ENCODE measurements at places on chromosomes 12 and 14.

- DNase-seq, result no peak
These were observed 400 bp downstream of the ADCY6 start for GRCh38 chr12:48788524-48788853.

DNA sequence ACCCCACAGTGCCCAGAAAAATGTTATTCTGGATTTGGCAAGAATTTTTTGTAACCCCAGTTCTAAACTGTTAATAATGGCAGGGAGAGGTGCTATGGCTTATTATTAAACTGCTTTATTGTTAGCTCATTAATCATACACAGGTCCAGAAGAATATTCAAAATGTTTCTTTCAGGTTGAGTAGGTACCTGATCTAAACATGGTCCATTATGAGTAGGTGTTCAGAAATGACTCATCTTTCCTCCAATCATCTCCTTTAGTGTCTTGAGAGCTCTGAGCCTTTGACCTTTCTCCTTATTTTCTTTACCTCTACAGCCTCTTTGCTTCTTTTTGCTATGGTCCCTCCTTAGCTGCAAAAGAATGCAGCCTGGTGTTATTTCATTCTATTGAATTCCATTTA lies 211.0 kb upstream of the GARIN6 start:
- no peak for DNase-seq

GRCh38 chr14:95311752-95312151 lies 8.0 kb downstream of the CLMN start:
- no peak for DNase-seq

- DNase-seq, result no peak
These were observed 202.6 kb upstream of the FOXN3 start for GRCh38 chr14:89619596-89619995.

DNA sequence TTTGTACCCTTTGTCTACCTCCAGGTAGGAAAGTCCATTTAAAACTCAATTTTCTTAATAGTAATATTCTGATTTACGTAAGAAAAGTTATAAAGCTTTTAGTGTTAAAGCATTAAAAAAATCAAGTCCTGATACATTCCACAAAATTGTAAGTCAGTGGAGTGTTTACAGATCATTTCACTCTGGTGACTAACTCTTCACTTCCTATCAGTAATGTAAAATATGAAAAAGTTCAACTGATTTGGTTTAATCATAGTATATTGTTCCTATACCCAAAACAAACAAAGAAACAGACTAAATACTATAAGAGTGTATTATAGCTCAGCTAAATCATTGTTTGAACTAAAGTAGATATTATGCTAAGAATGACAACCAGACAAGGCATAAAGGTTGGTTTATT lies 85.9 kb downstream of the VEZT start:
- no peak for DNase-seq

GRCh38 chr14:45793081-45793480 lies 540.1 kb upstream of the MIS18BP1 start:
- no peak for DNase-seq

GRCh38 chr12:132702640-132703039 lies 8.0 kb upstream of the PGAM5 start:
- DNase-seq, result no peak

- no peak for DNase-seq
These were observed 138.1 kb upstream of the CPM start for GRCh38 chr12:69071091-69071370.

GRCh38 chr14:39107591-39107996 lies 4.6 kb upstream of the SEC23A start:
- DNase-seq, result peak; percentile 34

- DNase-seq, result peak; percentile 53
These were observed 512.4 kb upstream of the TMPO start for GRCh38 chr12:98002887-98003493.

DNA sequence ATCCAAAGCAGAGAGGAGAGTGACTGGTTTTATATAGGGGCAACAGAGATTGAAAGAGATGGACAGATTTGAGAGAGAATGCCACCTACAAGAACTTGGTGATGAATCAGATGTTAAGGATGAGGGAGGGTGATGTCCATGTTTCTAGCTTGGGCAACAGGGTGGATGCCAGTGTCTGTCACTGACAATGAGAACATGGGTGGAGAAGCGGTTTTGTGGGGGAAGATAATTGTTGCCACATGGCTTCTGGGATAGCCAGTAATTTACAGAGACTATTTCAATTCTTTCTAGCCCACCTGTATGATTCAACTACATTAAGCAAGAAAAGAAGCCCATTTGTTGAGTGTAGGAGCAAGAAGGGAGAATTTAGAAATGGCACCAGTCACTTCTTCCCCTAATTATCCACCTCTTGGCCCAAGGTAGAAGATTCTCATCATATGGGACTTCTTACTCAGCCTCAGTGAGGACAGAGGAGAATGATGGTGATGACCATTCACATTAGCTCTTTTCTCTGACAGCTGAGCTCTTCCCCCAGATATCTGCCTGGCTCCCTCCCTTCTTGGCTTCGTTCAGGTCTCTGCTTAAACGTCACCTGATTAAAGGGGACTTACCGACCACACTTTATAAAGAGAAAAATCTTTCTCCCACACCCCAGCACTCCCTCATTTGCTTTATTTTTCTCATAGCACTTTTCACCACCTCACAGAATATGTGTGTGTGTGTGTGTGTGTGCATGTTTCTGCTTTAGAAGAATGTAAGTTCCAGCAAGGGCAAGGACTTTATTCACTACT lies 117.8 kb downstream of the DUSP6 start:
- DNase-seq, result no peak

DNA sequence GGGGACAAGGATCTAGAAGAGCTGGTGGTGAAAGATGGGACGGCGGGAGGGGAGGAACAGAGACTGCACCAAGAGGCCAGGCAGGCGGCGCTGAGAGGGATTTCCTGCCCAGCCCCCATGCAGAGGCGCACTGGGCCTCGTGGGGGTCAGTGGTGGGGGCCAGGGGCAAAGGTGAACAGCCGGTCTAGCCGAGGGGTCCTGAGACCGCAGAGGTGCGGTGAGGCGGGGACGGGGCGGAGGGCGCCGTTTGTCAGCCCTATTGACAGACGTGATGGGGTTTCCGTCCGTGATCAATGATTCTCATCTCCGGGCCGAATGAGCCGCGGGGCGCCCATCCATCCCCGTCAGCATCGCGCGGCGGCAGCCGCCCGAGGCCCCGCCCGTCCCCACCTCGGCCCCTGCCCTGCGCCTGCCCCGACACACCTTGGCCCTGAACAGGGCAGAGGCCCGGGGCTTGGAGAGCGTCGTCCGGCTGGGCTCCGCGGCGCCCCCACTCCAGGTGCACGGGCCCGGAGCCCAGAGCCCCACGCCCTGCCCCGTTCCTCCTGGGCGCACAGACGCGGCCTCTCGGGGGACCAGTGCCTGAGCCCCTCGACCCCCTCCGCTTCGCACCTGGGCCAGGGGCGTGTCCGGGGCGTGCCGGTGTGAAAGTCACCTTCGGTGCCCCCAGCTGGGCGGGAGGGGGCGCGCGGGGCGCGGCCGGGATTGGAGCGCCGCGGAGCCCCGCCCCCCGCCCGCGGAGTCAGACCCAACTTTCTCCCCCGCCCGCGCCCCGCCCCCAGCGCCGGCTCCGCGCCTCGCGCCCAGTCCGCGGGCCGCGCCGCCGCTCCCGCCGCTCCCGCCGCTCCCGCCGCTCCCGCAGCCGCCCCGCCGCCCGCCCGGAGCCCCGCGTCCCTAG lies at the start of gene NXPH4:
Gene NXPH4 (plus strand): TSS at position 781 of the 898 bp plus-strand sequence. CDS start 176 bp downstream, outside the sequence.
- no peak for DNase-seq

DNA sequence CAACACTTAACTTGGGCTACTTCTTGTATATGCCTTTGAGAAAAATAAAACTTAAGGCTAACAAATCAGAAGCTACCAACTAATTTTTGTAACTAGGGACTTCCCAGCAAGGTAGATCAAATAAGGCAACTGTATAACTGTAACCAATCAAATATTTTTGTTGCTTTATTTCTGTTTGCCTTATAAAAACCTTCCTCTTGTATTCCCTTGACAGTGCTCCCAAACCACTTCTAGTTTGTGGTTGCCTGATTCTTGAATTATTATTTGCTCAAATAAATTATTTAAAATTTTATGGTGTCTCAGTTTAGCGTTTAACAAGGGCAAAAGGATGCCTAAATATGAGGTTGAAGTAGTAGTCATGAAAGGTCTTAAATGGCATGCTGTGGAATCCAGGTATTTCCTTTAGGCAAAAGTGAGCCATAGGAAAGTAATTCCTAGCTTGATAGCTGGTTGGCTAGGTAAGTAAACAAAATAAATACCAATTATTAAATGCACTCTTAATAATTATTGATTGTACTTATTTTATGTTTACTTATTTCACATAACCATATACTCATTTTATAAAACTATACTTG lies 632.6 kb downstream of the RPL10L start:
- DNase-seq, result no peak

DNA sequence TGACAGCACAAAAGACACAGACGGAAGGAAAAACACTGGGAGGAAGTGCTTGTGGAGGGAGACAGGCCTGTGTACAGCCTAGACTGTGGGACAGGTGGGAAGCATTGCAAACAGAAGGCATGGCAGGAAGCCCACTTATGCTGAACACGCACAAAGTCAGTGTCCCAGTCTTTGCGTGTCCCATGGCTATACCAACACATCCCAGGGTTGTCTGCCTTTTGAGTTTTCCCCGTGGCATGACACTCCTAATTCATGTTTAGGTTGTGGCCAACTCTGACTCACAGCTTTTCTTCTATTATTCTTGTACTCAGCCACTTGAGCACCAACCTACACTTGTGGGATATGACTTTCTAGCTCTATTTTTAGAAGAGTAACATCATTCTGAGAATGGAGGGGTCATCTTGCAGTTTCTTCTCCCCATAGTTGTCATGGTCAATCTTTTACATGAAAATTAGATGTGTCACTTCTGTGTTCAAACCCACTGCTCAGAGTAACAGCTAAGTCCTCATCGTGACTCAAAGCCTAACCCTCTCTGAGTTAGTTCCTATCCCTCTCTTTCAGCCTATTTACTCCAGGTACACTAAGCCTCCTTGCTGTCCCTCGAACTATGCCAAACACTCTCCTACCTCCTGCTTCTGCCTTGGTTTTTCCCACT lies 27.5 kb upstream of the JPH4 start:
- DNase-seq, result no peak

DNA sequence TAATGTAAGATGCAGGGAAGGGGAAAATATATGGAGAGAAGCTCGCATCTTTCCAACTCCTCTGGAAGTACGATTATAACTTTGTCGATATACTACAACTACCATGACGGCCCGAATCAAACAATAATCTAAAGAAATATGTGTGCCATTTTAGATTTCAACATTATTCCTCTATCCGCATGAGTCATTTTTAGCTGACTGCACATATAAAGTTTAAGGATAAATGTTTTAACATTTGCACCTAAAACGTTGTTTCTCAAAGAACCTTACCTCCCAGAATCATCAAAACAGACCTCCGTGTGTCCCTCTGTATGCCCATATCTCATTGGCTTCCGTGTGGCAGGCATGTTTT lies 482 bp downstream of the WDHD1 start:
- no peak for DNase-seq

DNA sequence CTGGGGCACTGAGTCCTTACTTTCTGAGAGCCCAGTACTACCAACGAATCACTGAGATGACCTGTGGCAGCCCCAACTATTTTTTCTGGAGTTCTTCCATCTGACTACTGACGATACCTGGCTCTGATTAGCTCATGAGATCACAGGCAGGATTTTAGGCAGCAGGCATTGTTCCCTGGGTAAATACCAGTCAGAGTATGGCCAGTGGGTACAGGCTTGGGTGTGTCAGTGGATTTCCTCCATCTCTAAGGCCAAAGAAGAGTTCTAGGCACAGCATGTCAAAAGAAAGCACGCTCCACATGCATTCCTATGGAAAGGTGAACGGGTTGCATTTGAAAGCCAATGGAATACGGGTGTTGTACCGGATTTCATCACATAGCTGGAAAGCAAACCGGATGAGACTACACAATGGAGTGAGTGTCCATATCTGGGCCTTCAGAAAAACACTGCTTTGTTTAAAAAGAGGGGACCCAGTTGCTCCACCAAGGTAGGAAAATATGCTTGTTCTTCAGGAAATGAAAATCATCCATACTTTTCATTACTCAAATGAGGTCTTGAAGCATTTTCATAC lies 55.0 kb downstream of the PAX9 start:
- no peak for DNase-seq

DNA sequence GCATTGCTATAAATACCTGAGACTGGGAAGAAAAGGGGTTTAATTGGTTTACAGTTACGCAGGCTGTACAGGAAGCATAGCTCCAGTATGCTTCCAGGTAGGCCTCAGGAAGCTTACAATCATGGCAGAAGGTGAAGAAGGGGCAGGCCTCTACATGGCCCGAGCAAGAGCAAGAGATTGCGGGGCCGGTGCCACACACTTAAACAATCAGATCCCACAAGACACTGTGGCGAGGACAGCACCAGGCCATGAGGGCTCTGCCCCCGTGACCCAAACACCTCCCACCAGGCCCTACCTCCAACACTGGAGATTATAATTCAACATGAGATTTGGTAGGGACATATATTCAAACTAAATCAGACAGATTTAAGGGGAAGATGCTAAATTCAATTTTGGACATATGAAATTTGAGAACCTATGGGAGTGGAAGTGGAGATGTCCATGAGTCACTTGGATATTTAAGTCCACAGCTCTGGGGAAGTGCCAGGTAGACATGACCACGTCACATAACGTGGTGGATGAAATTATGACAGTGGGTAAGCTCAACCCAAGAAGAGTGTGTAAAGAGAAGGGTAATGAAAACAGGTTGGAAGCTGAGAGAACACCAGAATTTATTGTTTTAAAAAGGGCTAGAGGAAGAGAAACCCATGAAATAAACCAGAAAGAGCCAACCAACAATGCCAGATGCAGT lies 1.5 kb upstream of the LTA4H start:
- DNase-seq, result no peak

DNA sequence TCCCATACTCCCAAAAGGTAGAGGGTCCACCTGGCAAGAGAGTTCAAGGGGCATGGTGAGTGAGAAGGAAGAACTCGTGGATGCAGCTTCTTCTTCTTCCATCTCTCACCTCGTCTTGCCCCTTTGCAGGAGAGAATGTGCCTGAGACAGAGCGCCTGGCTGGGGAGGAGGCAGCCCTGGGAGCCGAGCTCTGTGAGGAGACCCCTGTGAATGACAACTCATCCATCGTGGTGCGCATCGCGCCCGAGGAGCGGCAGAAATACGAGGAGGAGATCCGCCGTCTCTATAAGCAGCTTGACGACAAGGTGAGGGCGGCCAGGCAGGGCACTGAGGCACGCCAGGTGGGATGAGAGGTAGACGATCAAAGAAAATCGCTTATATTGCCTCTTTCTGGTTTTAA lies 20.0 kb downstream of the KIF5A start:
- no peak for DNase-seq

- DNase-seq, result no peak
These were observed 218.9 kb downstream of the ACSS3 start for GRCh38 chr12:81296556-81297305.

DNA sequence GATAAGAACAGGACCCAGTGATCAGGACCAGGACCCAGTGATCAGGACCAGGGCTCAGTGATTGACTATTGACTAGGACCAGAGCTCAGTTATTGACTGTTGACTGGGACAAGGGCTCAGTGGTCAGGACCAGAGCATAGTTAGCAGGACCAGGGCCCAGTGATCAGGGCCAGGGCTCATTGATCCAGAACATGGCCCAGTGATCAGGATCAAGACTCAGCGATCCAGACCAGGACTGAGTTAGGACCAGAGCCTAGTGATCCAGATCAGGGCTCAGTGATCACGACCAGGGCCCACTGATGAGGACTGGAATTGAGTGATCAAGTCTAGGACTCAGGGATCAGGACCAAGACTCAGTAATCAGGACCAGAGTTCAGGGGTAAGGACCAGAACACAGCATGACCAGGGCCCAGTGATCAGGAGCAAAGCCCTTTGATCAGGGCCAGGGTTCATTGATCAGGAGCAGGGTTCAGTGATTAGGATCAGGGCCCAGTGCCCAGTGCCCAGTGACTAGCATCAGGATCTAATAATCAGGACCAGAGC lies 176.0 kb downstream of the TMEM121 start:
- DNase-seq, result no peak

- DNase-seq, result no peak
These were observed 26.2 kb upstream of the PAWR start for GRCh38 chr12:79717006-79717405.
